ENCODE measurements at places on chromosomes 3 and 15. TPM values are rescaled to one million over a fixed set of nuclear protein-coding genes. Genes with fewer than 3 reads are reported as not detected.

- no peak for DNase-seq
Observed at GRCh38 chr3:132174500-132174899, 139.7 kb upstream of the CPNE4 start.

DNA sequence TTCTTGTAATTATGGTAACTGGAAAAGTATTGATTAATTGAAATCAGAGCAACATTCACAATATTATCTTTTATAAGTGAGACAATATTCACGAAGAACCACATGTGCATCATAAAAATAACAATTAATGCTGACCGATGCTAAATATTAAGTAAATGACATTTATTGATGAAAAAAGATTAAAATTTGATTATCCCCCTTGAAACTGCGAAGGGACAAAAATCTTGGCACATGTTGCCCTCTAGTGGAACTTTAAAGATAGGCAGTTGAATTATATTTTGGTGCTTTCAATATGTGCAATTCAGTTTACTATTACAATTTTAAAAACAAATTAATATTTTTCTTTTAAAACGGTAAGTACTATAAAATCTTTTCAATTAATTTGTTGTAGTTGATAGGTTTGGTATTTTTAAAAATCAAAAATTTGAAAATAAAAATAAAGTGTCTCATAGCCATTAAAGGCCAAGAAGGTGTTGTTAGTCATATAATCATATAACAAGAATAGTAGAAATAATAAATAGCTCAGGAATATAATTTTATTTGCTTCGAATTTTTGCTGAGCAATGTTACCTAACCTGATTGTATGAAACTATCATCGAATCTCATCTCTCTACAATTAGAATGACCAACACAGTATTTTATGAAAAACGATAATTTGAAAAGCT, 270.2 kb downstream of the ROBO1 start:
- DNase-seq = peak; percentile 5

GRCh38 chr3:105829229-105829628, 39.6 kb downstream of the CBLB start:
- peak; percentile 17 for DNase-seq

DNA sequence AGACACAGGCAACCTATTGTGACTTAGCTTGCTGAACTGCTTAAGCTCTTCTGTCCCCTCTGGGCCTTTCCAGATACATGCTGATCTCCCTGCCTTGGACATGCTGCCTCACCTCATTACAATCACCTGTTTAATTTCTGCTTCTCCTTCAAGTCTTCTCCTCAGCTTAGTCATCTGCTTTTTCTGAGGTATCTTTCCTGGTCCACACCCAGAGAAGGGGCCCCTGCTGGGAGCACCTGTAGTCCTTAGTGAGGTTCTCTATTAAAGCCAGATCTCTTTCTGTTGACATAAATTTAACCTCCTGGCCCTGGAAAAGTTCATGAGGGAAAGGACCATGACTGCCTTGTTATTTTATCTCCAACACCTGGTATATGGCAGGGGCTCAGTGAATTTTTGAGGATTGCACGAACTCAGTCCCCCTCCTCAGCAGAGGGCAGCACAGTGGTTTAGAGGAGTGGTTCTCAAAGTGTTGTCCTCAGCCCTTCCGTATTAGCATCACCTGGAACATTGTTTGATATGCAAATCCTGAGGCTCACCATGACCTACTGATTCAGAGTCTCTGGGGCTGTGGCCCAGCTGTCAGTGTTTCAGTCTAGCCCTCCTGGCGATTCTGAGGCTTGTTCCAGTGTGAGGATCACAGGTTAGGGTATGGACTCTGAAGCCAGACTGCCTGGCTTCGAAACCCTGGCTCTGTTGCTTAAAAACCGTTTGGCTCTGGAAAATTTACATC, 12.7 kb downstream of the COL6A6 start:
- DNase-seq = no peak

DNA sequence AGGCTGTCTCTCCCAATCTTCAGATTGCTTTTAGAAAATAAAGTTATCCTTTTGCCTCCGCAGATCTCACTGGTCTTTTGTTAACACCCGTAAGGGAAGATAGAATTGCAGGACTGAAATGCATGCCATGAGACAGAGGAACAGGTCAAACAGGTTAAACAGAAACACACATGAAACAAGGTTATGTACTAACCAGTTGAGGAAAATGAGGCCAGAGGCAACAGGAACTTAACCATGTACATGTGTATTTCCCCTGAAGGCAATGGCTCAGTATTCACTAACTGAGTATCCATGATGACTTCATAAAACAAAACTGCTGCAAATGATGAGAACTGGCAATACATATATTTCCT, 169.1 kb upstream of the NSMCE3 start:
- DNase-seq = no peak

- no peak for DNase-seq
Observed at GRCh38 chr3:48776854-48777253, 59.8 kb upstream of the IP6K2 start.

GRCh38 chr15:33396475-33396874, 85.7 kb downstream of the RYR3 start:
- DNase-seq = no peak

GRCh38 chr3:167653760-167654159, at the start of gene WDR49:
WDR49 (minus strand) TSS chr3:167653942; CDS start chr3:167653425, 517 bp downstream.
- DNase-seq = no peak

HTR3E gene
- total RNA-seq = not detected

CCDC71 gene
- 18.8 TPM for total RNA-seq

DNA sequence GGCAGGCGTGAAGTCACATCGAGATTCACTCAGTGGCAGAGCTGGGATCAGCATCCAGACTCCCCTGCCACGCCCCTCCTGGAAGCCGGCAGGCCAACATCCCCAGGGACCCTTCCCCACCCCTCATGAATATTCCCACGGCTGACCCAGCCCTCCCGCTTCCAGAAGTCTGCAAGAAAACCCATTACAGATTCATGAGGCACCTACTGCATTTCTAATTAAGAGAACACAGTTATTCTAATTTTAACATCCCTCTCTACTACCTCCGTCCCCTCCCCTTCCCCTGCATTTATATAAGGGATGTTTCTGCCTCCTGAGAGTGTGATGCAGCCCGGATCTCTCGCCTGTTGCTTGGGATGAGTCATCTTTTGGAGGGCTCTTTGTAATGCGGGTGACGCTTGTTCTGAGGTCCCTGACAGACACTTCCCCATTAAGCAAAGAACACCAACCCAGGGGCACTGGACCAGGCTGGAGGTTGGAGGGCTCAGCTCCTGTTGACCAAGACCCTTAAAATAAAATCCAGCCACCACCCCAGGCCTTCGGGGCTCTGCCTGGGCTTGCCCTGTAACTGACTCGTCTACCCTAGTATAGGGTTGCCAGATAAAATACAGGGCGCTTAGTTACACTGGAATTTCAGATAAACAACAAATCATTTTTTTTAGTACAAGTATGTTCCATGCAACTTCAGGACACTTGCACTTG, 118.7 kb downstream of the NUP210 start:
- peak; percentile 90 for DNase-seq

DNA sequence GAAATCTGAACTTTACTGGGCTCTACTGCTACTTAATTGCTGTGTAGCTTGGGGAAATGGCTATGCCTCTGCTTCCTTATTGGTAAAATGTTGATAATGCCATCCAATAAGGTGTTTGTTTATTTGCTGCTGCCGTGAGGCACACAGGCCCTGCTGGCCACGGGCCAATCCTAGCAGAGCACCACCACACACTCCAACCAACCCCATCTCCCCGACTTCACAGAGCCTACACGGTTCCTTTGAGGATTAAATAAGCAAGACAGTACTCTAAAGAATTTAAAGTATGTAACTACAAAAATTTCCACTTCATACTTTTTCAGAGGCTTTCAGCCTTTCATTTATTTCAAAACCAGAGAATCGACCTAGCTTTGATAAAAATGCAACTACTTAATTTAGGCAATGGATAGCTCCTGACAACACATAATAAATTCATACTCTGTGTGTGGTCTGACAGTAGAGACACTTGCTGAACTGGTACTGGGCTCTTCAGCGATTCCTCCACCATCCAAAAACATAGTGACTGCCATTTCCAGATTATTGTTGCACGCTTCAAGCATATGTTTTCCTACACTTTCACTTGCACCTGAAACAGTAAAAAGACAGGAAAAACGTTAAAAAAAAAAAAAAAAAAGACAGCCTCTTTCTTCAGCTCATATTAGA, 25.3 kb downstream of the UBXN7 start:
- peak; percentile 72 for DNase-seq

QRICH1 gene
- total RNA-seq = 82.7 TPM

AADACL2 gene
- total RNA-seq = not detected
